HuH-7 (cell line): ENCODE measurements at places on chromosomes 2 and 18.
A peak's percentile ranks its signal among the peaks of the same experiment; 100 is the strongest.

DNA sequence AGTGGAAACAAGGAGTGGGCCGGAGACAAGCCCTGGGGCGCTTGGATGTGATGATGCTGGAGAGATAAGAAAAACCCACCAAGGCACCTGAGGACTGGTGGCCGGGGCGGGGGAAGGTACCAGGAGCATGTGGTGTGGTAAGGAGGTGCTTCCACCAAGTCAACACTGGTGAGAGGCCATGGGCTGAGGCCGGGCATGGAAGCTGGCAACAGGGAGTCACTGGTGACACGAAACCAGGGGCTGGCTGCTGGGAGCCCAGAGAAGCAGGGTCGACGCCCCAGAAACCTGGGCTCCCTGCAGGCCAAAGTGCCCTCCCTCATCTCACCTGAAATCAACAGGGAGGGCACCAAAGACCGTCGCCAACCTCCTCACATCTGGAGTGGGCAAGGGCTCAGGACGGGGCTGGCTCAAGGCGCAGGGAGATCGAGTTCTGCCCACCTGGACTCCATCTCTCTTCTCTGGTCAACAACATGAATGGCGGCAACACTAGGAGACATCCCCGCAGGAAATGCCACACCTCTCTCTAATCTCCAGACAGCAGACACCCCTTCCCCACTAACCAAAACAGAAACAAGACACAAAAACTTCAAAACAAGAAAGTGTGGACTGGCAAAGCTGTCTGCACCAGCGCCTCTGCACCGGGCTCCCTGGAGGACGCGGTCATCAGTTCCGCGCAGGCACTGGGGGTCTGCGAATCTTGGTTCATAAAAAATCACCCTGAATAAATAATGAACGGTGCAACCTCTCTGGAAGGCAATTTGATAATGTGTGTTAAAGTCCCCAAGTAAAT is 185.5 kb downstream of the HDAC4 start:
- DNase-seq: no peak

DNA sequence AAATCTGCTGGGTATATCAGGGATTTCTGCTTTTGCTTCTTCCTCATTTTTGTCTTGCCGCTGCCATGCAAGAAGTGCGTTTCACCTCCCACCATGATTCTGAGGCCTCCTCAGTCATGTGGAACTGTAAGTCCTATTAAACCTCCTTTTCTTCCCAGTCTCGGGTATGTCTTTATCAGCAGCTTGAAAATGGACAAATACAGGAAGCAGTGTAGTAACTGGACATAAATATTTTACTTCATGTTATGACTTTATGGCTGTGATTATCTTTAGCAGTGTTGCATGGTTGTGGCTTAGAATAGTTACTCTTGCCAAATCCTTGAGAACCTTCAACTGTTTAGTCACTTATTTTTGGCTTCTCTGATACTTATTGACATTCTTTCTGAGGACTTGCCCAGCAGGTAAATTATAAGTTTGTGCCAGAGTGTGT is 66.2 kb upstream of the DLX2 start:
- no peak for DNase-seq

DNA sequence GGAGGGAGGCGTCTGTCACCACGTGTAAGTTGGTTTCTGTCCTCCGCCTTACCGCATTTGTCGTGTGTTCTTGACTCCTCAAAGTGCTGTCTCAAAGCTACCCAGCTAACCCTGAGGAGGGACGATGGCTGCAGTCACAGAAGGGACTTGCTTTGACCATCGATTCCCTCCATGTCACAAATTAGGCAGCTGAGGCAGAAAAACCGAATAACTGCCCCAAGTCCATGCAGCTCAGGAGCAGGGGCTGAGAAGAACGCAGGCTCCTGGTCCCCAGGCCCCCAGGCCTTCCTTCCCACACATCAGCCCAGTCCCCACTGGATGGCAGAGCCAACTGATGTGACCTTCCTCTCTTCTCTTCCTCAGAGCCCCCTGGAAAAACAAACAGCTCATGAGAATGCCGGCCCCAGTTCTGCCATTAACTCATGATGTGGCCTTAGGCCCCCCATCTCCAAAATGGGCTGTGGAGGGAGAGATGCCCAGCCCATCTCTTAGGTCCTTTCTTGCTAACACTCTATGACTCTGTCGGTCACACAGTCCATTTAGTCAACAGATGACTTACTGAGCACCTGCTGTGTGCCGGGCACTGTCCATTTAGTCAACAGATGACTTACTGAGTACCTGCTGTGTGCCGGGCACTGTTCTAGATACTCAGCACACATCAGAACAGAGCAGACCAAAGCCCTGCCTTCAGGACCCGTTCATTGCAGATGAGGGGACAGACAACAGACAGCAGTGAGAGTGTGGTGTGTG is 19.6 kb downstream of the MTERF4 start:
- no peak for DNase-seq

- DNase-seq: peak; percentile 19
These were observed 56.2 kb upstream of the ATP8B1 start for GRCh38 chr18:57859314-57859713.

GRCh38 chr18:8720141-8720540 is 14.8 kb downstream of the MTCL1 start:
- no peak for DNase-seq

GRCh38 chr2:61597300-61598289 is 59.4 kb upstream of the XPO1 start:
- DNase-seq: no peak

DNA sequence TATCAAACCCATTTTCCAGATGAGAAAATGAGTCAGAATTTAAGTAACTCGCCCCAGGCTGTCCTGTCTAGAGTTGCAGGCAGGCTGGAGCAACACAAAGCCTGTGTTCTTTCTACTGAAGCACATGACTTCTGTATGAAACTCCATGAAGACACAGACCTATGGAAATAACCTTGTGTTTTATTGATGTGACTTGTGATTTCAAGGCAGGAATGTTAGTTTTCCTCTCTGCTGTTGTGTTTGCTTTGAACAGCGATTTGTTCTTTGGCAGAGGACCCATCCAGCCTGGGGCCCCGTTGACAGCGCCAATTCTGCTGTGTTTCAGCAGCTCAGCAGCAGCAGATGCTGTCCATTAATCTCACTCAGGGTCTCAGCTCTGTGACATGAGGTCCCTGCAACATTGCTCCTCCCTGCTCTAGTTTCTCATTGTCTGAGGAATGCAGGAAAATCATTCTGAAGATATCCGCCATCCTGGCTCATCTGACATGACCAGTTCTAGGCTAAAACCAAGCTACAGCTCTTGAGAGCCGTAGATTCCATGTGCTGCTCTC is 344.3 kb upstream of the RAB12 start:
- DNase-seq: no peak

GRCh38 chr2:197972061-197972460 is 167.7 kb downstream of the PLCL1 start:
- no peak for DNase-seq
